ENCODE measurements at places on chromosomes 7 and 10.

- no peak for DNase-seq
Observed at GRCh38 chr10:85599081-85599480, 767.5 kb downstream of the GRID1 start.

GRCh38 chr7:108724251-108725100 lies 154.8 kb downstream of the DNAJB9 start:
- no peak for DNase-seq

- DNase-seq: no peak
Observed at GRCh38 chr10:14282276-14282675, 48.4 kb downstream of the FRMD4A start.

DNA sequence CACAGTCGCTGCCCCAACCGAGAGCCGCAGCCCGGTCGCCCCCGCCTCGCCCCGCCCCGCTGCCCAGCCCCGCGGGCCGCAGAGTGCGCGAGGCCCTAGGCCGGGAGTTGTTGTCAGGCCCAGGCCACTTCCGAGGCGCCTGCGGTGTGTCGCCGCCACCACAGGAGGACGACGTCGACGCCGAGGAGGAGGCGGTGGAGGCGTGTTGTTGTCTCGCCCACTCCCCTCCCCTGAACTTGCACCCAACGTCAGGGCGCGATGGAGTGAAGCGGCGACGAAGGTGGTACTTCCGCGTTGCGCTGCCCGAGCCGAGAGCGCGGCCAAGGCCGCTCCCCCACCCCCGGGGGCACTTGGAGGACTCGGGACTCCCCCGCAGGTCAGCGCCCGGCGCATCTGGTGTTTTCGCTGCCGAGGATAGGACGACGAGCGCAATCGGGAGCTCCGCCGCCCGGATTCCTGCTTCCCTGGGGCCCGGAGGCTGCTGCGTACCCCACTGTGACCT lies at the start of gene CDK13:
Gene CDK13 (plus strand): TSS at position 286 of the 502 bp plus-strand sequence. CDS start 386 bp downstream, outside the sequence.
- peak; percentile 49 for DNase-seq

DNA sequence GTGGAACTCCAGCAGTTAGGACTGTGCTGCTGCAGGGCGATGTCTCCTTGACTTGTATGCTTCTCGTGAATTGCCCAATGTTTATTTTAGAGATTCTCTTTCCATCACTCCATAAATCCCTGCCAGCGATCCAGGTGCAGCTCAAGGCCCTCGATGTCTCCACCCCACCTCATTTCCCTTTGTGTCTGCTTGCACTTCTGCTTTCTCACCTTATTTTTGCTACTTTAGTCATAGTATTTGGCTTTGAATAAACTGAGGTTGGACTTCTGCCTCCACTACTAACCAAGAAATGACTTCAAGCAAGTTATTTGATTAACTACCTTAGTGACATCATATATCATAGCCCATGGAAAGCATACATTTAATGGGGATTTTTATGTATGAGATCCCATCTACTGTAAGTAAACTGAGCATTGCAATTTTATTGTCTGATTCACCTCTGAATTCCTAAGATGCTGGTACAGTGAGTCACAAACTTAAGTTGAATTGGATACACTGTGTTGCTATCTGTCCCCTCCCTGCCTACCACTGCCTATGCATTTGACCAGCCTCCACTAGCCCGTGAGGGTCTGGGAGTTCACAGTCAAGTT lies 255.8 kb downstream of the ABCA13 start:
- DNase-seq: no peak

DNA sequence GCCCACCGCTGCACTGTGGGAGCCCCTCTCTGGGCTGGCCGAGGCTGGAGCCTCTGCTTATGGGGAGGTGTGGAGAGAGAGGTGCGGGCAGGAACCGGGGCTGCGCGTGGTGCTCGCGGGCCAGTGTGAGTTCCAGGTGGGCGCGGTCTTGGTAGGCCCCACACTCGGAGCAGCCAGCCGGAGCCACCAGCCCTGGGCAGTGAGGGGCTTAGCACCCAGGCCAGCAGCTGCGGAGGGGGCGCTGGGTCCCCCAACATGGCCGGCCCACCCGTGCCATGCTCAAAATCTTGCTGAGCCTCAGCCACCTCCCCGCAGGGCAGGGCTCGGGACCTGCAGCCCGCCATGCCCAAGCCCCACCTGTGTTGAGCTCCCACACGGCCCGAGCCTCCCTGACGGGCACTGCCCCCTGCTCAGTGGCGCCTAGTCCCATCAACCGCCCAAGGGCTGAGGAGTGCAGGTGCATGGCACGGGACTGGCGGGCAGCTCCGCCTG lies 856.8 kb upstream of the CELF2 start:
- no peak for DNase-seq

- no peak for DNase-seq
Observed at GRCh38 chr10:4701016-4701415, 125.0 kb upstream of the AKR1E2 start.

DNA sequence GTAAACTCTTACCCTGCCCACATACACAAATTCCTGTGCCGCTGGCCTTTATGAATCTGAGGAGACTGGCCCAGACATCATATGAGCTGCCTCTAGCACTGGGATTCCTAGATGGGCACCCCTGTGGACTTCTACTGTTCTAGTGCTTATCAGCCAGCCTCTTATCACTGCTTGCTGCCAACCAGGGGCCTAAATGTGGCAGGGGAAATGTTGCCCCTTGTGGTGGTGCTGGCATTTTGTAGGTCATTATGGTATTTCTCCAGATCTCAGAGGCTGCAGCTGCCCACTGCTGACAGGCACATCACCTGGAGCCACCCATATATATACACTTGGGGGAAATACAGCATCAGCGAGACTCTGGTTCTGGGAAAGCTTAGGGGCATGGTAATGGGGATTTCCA lies 5.4 kb downstream of the SFR1 start:
- peak; percentile 41 for DNase-seq

DNA sequence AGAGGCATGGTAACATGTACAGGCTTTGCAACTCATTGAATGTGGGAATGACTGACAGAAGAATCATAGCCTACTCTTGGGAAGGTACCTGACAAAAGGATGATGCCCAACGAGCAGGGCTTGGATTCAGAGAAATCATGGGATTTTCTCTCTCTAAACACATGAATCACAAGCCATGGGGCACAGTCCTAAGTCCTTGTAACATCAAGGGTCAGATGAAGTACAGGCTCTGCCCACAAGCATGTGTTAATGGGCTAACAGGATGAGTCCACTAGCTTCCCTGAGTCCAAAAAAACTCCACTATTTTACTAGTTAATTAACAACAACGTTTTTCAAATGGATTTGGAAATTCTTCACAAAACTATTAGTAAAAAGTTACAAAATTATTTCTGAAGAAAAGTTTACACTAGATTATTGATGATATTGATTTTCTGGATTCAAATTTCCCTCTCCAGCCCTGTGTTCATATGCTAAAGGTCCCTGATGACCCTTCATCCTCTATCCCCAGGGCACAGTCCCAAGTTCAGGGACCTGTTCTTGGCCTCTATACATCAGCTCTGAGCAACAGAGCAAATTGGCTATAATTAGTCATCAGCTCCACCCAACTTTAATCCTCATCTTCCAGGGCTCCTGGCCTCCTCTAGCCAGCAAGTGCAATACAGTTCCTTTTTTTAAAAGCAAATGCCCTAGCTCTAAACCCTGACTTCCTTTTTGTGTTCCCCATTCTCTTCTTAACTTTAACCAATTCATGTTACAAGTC lies 99.8 kb downstream of the GSAP start:
- no peak for DNase-seq

DNA sequence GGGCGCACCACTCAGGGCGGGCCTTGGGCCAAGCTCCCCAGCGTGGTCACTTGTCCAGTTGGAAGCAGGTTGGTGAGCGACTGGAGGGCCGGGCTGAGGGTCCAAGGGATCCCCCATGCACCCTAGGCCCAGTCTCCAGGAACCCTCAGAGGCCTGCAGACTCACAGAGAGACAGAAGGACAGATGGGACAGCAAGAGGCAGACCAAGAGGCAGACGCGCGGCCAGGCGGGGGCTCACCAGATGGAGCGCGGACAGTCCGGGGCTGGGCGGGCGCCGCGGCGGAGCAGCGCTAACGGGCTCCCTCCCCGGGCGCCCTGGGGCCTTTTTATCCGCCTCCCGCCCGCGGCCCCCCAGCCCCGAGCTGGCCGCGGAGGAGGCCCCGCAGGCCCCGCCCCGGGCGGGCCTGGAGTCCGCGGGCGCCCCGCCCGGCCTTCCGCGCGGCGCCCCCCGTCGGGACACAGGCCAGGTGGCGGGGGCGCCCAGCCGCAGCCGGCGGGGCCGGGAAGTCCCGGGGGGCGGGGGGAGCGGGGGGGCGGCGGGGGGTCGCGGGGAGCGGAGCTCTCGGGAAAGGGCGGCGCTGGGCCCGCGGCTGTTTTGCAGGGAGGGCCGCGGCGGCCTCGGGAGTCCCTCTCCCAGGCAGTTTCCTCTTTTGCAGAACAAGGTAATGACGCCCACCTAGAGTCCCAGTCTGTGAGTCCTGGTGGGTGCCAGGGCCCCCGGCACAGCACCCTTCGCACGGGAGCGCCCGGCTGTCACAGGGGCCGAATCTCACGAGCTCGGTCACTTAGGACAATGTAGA lies at the start of gene LOXL4:
Gene LOXL4 (minus strand): TSS at position 301 of the 800 bp plus-strand sequence. CDS start 5,175 bp downstream, outside the sequence.
- no peak for DNase-seq

DNA sequence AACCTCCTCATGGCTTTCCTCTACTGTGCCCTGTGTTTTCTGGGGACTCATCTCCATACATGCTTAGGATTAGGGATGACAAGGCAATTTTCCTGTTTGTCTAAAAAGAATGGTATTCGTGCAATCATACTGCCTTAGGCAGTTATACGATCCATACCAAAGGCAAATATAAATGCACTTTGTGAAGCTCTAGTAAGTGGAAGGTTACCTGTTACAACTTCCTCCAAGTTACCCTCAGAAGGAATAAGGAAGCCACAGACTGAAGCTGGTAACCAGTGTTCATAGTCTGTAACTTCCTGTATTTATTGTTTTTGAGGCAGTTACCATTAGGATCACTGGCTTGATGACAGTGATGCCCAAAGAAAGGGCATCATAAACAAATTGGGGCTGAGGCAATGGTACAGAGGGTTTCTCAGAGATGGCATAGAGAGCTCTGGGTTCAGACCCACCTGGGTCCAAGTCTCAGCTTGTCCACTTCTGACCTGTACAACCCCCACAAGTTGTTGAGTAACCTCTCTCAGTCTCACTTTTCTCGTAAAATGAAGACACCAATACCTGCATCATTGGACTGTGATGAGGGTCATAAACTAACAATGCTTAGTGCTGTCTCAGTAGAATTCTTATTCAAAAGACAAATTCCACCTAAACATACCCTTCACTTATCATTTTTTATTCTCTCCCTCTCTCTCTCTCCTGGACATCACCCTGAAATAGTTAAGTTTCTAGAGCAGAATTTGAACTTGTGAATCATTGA lies 138.2 kb downstream of the ELMO1 start:
- no peak for DNase-seq

GRCh38 chr10:118271671-118272070 lies 70.5 kb downstream of the FAM204A start:
- DNase-seq: no peak

DNA sequence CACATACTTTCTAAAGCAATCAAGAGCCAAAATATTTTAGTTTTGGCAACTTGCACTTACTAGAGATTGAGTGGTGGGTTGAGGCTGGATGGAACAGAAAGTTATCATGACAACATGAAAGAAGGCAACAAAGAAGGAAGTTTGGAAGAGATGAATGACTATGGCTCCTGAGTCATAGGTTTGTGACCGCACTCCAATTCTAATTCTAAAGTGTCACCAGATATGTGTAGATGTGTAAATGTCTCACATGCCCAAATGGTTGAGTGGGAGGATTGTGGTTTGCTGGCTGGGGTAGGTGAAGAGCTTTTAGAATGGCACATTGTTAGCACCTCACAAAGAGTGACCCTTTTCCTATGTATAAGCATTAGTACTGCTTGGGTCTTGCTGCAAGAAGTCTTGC lies 20.2 kb downstream of the TAS2R16 start:
- DNase-seq: no peak

DNA sequence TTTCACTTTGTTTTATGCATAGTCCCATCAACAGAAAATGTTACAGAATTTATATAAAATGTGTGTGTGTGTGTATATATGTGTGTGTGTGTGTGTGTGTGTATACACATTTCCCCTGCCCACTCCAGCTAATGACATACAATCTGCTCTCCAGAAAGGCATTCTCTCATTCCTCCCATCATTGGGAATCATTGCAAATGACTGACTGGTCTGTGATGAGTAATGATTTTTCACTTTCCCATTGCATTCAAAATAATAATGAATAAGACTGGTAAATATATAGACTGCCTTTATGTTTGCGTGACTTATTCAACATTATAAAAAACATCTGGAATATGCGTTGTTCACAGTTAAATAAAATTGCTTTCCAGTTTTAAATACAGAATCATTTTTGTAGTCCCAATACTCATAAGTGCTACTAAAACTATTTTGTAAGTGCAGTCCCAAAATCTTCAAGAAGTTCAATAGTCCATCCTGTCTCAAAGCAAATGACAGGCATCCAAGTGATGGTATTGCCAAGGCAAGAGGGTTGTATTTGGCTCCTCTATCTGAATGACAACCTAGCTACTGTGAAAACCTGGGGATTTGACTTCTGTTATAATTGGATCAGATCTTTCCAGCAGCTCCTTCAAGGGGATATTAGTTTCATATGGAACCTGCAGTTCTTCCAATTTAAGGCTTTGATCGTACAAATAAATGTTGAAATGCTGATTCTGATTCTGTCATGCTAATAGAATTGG lies 150.9 kb downstream of the POLR1F start:
- no peak for DNase-seq

DNA sequence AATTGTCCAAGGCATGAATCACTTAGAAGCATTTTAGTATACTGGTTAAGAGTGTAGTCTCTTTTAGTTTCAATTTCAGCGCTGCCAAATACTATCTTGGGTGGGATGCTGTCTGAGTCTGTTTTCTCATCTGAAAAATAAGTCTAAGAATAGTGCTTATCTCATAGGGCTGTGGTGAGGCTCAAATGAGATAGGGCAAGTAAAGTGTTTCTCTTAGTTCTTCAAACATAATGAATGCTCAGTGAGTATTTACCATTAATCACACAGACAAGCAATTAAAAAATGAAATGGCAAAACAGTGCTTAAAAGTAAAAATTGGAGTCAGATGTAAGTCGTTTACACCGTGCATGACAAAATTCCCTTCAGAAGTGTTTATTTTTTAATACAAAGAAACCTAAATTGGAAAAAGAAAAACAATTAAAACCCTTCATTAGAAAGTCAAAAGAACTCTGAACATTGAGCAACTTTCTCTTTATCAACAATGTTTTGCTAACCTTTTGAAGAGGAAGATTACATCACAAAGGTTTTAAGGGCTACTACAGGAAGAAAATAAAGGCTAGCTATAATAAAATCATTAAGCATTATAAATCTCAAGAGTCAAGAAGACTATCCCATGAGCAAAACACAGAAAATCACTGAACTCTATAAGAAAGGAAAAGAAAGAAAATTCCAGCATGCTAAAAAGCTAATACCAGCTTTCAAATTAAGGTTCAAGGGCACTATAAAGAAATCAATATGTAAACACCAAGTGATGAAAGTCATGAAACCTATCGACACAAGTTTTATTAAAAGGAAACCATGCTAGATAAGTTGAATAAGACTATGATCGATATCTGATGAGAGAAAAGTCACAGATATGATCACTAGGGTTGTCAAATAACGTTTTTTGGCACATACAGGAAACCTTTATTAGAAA lies 45.6 kb upstream of the C1GALT1 start:
- no peak for DNase-seq

- DNase-seq: no peak
Observed at GRCh38 chr10:109203646-109204353, 719.5 kb downstream of the XPNPEP1 start.

GRCh38 chr10:88119160-88119559 lies 255.7 kb downstream of the PTEN start:
- DNase-seq: no peak

All from dorsolateral prefrontal cortex (tissue), 122 donors.